ENCODE measurements at places on chromosomes 5 and 9. TPM values are rescaled to one million over a fixed set of nuclear protein-coding genes. Genes with fewer than 3 reads are reported as not detected.

CCL27 gene
- total RNA-seq = not detected

SLC1A1 gene
- total RNA-seq = 8.5 TPM

PCDHA3 gene
- 3.5 TPM for total RNA-seq

NOXA1 gene
- total RNA-seq = 11.4 TPM

LCN15 gene
- total RNA-seq = not detected

MYMK gene
- 1.4 TPM for total RNA-seq

BRINP1 gene
- total RNA-seq = not detected

LIX1 gene
- total RNA-seq = under 0.01 TPM

SLC6A19 gene
- total RNA-seq = not detected

FOXD4L6 gene
- not detected for total RNA-seq

ACTBL2 gene
- total RNA-seq = not detected

BRD8 gene
- 48.3 TPM for total RNA-seq

BAAT gene
- total RNA-seq = not detected

OR1Q1 gene
- not detected for total RNA-seq

PPP1R26 gene
- 10.5 TPM for total RNA-seq

TUSC1 gene
- 40.0 TPM for total RNA-seq

SPATA31E1 gene
- total RNA-seq = not detected

GFI1B gene
- not detected for total RNA-seq

CEP78 gene
- total RNA-seq = 17.0 TPM

ZDHHC11 gene
- total RNA-seq = 6.9 TPM

DOLK gene
- total RNA-seq = 13.1 TPM

GDNF gene
- not detected for total RNA-seq

RNF14 gene
- total RNA-seq = 48.0 TPM

NTNG2 gene
- total RNA-seq = 1.2 TPM

PTAR1 gene
- 63.3 TPM for total RNA-seq

PPP3R2 gene
- not detected for total RNA-seq
